ENCODE measurements at places on chromosomes 11 and 22.

DNA sequence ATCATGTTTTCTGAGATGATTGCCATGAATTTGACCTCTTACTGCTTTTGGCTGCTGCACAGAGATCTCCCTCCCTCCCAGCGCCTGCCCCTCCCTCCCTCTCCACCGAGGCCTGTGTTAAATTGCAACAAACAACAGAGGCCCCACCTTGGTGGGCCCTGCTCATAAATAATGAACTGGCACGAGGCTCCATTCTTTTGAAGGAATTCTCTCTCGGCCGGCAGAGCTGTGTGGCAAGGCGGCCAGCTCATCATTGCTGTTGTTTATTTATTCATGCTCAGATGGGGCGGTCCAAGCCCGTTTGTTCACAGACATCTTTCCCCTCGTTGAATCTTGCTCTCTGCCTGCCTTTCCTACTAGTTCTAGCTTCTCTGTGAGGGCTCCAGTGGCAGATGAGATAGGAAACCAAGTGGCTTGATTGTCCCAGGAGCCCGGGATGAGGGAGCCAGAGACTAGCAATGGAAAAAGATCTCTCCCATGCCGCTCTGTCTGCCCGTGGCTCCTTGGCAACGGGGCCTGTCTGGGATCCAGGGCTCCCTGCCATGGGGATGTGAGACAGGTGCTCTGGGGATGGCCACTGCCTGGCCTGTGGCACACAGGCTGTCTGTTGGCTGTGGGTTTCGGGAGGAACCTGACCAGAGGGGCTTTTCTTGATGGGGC, 192.6 kb downstream of the DSCAML1 start:
- no peak for DNase-seq

- no peak for DNase-seq
Observed at GRCh38 chr11:1888347-1888753, 3.3 kb downstream of the PRR33 start.

- no peak for DNase-seq
Observed at GRCh38 chr11:12577725-12578644, 96.2 kb upstream of the TEAD1 start.

- DNase-seq = no peak
Observed at GRCh38 chr22:29334696-29335344, 19.3 kb upstream of the RASL10A start.

GRCh38 chr11:33256813-33257159, 395 bp upstream of the HIPK3 start:
- DNase-seq = no peak

- DNase-seq = no peak
Observed at GRCh38 chr11:18849406-18849805, 57.8 kb upstream of the PTPN5 start.

- peak; percentile 23 for DNase-seq
Observed at GRCh38 chr11:61587541-61587941, 6.7 kb upstream of the SYT7 start.

DNA sequence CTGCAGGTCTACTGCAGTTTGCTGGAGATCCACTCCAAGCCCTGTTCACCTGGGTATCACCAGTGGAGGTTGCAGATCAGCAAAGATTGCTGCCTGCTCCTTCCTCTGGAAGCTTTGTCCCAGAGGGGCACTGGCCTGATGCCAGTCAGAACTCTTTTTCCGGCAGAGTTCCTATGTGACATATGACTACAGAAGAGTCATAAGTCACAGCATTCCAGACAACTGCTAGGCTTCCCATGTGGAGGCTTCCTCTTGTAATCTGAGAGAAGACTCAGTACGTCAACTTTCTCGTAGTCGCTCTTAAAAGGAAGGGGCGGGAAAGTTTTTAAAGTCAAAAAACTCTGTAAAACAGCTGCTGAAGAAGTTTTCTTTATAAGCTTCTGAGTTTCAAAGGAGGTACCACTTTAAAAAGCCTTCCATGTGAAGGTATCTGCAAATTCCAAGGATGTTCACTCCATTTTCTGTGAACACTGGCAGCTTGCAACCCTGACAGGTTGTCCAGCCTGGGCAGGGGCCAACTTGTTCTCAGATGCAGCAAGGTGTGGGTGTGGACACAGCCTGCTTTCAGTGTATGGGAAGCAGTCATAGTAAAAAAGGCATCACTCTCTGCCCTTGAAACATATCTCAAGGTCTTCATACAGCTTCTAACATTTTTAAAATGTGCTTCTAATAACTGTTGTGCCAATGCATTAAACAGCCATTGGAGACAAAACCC, 97.8 kb downstream of the ME3 start:
- DNase-seq = no peak

DNA sequence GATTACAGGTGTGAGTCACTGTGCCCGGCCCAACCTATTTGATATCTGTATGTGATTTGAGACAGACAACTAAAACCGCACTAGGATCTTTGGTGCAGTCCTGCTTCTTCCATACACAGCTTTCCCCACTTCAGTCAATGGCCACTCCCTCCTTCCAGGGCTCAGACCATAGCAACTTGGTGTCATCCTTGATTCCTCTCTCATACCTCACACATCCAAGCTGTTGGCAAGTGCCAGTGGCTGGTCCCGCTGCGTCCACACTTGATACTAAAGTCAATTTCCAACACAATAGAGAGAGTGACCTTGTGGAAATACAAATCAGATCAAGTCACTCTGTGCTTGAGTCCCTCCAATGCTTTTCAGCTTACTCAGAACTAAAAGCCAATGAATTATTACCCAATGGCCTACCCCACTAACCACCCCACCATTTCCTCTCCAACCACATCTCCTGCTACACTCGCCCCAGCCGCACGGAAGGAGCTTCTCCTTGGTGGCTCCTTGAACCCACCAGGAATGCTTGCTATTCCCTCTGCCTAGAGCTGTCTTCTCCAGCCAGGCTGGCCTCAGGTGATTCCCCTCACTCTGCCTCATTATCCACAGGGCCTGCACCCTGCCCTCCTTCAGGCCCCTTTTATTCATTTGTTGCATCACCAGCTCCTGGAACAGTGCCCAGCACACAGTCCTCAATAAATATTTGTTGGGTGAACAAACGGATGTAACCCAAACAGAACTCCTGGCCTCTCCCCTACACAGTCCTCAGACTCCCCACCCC, 12.9 kb downstream of the ABTB2 start:
- DNase-seq = no peak

DNA sequence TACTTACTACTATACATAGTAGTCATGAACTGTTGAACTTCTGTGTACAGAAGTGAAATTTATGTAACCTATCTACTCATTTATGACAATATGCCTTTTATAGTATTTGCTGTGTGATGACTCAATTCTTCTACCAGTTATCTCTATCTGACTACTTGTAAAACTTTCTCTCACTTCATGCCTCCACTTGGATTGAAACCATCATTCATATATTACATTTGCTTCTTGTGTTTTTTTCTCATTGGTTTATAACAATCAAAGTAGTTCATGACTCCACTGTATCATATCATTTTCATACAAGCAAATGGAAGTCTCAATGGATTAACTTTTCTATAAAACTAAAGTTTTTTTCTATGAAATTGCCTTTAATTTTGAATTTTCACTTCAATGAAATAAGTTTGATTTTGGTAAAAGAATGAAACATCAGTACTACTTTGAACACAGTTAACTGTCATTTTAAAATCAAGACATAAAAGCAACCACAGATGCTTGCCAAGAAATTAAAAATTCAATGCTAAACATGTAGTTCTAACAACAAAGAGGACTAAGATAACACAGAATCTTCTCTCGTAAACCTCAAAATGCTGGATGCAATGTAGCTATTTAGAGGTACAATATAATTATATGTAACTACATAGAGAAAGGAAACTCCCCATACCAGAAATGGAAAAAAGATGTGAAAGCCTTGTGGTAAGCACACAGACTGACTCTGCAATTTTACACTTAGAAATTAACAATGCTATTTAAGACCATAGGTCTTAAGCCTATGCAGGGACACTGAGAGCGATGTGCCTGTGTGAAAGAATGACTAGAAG, 27.6 kb upstream of the EXPH5 start:
- no peak for DNase-seq

DNA sequence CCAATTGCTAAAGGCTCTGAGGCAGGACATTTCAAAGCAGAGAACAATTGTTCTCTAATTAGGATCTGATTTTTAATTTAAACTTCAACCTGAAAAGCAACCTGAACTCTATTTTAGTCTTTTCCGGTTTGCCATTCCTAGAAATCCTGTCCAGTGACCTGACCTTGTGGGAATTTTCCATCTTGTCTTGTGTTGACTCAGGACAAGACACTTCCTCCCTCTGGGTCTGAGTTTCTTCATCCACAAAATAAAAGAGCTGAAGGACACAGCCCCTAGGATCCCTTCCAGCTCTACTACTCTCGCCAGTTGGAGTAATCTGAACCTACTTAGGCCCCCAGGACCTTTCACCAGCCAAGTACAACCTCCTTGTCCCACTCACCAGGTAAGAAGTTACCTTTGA, 66.5 kb upstream of the POU2AF1 start:
- no peak for DNase-seq

DNA sequence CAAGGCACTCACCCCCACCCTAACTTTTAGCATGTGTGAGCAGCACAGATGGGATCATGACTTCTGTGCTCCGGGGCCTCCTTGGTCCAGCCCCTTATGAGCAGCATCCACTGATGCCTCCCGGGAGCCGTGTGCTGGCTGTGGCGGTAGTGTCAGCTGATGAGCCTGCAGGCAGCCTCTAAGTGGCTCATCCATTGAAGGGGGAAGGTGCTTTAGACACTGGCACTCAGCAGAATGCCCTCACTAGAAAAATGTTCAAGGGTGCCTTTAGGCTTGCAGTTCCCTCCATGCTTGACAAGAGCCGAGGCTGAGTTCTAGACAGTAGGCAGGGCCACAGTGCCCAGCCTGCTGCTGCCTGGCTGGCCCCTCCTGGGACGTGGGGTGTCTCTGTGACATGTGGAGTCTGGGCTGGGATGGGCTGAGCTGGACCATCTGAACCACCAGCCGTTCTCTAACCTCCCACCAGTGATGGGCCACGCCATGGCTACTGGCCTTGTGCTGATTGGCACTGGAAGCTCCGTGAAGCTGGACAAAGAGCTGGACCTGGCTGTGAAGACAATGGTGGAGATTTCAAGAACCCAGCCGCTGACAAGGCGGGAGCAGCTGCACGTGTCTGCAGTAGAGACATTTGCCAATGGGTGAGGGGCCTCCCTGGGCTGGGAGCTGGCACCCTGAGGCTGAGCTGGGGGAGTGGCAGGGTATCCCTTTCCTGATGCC, 5.8 kb downstream of the TTC38 start:
- DNase-seq = no peak

GRCh38 chr11:86141727-86142126, 72.8 kb upstream of the PICALM start:
- DNase-seq = no peak

- DNase-seq = no peak
Observed at GRCh38 chr11:111986589-111986988, 38.6 kb upstream of the DLAT start.

DNA sequence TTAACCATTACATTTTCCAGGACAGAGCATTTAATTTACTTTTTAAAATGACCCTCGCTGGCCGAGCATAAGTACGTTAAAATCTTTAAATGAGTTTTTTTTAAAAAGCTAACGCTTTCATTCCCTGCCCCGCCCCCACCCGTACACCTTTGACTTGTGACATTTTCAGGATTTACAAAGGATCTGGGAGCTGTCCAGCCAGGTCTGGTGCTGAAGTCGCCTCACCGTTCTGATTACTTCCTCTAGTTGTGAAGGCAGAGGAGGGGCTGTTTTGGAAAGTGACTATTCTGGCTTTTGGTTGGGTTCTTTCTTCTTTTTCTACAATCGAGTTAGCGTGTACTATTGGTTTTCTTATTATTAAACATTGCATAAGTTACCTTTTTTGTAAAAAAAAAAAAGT, 2.9 kb downstream of the C11orf87 start:
- DNase-seq = no peak

- DNase-seq = peak; percentile 29
Observed at GRCh38 chr11:107999759-108000455, 8.8 kb upstream of the CUL5 start.

DNA sequence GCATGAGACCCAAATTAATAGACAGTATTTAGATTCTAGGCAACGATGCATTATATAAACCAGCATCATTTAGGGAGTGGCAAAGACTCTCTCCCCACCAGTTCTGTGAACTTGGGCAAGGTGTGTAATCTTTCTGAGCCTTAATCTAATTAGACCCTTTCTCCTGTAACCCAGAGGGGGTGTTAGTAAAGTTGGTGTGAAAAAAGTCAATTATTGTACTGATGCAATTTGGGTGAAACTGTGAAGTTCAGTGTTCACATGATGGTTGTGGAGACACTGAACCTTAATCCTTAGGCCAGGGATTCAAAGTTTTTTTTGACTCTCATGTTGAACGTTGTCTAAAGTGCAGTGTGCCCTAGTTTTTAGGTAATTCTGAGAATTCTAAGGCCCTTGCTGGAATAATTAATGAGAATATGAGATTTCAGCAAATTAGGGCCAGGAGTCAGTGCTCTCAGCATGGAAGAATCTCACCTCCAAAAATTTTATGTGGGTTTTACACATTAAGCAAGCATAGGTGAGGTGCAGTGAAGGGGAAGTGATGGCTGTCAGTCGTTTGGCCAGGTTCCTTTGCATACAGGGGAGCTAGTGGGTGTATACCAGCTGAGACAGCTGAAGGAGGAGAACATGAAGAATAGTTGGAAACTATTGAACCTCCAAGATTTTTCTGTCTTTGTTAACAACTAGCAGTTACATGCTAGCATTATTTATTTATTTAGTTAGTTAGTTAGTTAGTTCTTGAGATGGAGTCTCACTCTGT, 94.2 kb downstream of the PTPRJ start:
- no peak for DNase-seq

GRCh38 chr11:46855167-46855566, 9.1 kb upstream of the CKAP5 start:
- no peak for DNase-seq

- DNase-seq = no peak
Observed at GRCh38 chr11:80355251-80355650, 914.4 kb upstream of the TENM4 start.

GRCh38 chr22:47997052-47997590, 1234.7 kb downstream of the TBC1D22A start:
- no peak for DNase-seq

- DNase-seq = peak; percentile 30
Observed at GRCh38 chr11:21511835-21512440, 680.9 kb upstream of the ANO5 start.

DNA sequence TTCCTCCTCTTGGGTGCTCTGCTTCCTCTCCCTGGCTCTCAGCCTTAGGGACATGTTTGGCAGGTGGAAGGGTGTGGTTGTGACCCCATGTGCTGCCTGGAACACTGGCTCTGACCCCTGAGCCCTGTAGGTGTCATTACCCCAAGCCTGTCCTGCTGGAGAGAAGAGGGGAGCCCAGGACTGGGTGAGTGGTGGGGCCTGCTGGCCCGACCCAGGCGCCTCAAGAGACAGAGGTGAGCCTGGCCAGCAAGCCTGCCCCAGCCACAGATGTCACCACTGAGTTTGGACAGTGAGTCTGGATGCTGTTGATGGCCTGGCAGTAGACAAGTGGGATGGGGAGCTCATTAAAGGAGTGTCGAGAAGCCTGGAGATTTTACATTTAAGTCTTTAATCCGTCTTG, 1112.2 kb downstream of the BRD1 start:
- no peak for DNase-seq

Data from stimulated activated naive CD8-positive, alpha-beta T cell treated with anti-CD3 and anti-CD28 coated beads, Interleukin-15, amount 100 ng/mL, for 72 hours (primary cell).